ENCODE measurements at places on chromosomes 6 and 20.

- DNase-seq, result no peak
These were observed 150.3 kb upstream of the PREP start for GRCh38 chr6:105553171-105553570.

GRCh38 chr6:65501045-65501444, 206.0 kb downstream of the EYS start:
- no peak for DNase-seq

DNA sequence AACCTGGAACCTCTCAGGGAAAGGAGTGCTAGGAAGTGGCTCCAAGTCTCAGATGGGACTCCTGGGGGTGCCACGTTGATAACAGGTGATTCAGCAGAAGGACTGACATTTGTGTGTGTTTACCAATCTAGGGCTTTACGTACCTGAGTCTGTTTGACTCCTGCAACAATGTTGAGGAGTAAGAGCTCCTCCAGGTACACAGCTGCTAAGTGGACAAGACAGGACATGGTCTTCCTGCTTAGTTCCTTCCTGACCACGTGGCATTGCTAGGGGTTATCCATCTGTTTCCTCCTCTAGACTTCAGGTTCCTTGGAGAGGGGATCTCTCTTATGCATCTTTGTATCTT, 164.5 kb upstream of the SLC24A3 start:
- no peak for DNase-seq

DNA sequence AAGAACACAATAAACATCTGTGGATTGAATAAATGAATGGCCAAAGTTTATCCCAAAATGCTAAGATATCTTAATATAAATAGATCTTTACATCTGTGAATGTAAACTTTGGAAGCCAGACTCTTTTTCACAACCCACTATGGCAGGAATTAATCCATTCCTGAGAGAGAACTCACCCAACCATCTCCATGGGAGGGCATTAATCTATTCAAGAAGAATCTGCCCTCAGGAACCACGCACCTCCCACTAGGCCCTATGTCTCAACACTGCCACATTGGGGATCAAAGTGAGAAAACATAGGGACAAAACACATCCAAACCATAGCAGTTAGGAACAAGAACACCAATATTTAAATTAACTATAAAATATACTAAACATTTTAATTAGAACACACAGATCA, 3.4 kb downstream of the UBE3D start:
- no peak for DNase-seq

DNA sequence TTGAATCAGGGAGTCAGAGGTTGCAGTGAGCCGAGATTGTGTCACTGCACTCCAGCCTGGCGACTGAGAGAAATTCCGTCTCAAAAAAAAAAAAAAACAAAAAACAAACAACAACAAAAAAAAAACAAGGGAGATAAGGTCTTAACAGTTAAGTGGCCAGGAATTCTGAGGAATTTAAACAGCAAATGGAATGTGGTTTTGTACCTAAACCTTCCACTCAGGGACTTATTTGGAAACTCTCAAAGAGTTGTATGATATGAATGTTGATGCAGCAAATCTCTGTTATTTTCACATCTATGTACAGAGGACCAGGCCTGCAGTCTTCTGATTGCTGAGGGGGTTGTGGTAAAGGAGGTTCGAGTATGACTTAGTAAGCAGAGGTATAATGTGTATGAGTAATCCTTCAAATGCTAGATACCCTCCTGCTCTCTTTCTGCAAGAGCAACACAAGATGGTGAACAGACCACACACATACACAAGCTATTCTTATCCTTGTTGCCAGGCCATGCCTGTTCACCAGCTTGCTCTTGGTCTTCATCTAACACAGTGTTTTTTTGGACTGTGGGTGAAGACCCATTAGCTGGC, 174.9 kb upstream of the SCGN start:
- no peak for DNase-seq

DNA sequence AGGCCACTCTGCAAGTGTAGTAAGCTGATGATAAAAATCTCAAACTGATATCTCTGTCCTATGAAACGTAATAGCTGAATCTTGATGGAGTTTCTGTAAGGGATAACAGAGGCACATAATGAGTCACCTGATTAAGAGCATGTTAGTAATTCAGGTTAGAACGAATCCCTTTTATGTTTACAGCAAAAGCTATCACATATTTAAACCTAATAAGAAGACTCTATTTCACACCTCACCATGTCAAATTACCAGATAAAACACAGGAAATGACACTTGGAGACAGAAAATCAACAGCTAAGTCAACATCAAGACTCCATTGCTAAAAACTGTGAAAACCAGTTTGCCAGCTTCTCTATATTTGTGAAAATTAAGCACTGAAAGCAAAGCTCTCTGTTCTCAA, 11.8 kb downstream of the CST7 start:
- DNase-seq, result no peak

DNA sequence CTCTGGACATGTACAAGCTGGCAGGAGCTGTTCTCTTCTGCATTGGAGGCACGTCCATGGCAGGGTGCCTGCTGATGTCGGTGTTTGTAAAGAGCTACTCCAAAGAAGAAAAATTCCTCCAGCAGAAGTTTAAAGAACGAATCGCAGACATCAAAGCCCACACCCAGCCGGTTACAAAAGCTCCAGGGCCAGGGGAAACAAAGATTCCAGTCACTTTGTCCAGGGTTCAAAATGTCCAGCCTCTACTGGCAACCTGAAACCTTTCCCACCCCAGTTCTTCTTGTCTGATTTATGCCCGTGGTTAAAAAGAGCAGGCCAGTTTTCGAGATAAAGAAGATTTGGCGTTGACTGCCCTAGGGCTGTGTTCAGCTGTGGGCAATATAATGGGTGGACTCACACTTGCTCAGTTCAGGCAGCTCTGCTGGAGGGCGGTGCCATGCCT, 19.7 kb downstream of the NRSN1 start:
- DNase-seq, result no peak

GRCh38 chr6:37239950-37240713, 17.4 kb upstream of the TBC1D22B start:
- peak; percentile 55 for DNase-seq

- DNase-seq, result no peak
These were observed 413.7 kb upstream of the SULF2 start for GRCh38 chr20:48198929-48199451.

DNA sequence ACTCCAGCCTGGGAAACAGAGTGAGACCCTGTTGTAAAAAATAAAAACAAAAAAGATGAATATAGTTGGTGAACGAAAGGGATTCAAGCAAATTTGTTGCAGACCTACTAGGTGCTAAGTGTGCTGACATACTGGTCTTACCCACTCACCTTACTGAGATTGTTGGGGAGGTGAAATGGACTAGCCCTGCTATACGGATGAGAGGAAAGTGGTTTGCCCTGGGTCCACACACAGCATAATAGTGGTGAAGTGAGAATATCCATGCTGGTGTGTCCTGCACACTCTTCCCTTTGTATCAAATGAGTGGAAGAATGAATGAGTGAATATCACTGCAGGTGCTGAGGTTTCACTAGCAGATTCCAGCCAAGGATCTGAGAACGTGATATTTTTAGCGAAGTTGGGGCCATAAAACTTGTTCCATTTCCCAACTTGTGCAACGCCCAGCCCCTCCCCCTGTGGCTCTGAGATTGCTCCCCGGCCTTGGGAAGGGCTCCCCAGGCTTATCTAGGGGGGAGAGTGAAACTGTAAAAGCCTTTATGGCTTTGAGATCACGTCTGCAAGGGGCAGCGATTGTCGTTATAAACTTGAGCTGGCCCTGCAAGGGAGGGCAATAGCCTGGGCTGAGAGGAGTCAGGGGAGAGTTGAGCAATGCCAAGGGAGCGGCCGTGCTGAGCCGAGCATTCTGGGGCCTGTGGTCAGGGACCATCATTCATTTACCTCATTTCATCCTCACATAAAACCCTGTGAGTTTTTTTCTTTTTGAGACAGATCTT, 33.2 kb upstream of the TTPAL start:
- DNase-seq, result no peak

- no peak for DNase-seq
These were observed 48.9 kb downstream of the TINAG start for GRCh38 chr6:54357141-54357540.

DNA sequence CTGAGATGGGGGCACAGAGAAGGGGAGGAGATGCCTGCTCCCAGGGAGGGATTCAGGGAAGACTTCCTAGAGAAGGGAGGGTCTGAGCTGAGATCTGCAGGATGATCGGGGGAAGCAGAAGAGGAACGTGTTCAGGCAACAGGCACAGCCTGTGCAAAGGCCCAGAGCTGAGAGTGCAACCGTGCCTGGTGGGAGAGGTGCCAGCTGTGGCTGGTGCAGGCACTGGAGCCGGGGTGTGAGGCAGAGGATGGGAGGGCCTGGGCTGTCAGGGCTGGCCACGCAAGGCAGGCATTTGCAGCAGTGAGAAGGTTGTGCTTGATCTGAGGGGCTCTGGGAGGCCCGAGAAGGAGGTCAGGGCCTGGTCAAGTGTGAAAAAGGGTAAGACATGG, 27.7 kb downstream of the PTGIS start:
- DNase-seq, result no peak

DNA sequence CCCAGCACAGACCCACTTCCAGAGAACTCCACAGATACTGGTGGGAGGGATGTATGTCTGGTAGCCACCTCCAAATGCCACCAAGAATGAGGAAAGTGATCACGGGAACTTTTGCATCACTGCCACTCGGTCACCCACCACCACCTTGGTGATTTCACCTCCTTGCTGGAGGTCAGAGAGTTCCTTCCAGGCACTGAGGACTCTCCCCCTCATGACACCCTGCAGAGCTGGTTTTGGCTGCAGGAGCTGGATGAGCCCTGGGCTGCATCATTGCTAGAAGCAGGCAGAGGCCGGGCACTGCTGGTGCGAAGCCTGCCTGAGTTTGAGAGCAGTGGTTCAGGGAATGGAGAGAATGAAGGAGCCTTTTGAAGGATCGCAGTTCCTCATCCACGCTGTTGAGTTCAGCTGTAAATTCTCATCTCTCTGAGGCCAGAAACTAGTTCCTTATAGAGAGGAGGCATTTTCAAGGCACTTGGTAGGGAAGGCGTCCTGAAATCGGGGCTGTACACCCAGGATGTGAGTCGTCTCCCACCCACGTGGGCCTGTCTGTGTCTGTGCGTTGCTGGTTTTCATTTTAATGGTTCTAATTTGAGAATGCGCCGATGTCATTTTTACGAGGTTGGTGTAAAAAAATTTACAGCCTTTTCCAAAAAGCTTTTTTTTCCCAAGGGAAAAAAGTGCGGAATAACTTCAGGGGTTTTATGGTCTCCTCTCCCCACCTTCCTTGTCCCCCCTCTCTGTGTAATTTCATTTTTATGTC, 25.0 kb downstream of the FOXP4 start:
- no peak for DNase-seq

- peak; percentile 92 for DNase-seq
These were observed 343.8 kb downstream of the SYNE1 start for GRCh38 chr6:152293404-152293803.

DNA sequence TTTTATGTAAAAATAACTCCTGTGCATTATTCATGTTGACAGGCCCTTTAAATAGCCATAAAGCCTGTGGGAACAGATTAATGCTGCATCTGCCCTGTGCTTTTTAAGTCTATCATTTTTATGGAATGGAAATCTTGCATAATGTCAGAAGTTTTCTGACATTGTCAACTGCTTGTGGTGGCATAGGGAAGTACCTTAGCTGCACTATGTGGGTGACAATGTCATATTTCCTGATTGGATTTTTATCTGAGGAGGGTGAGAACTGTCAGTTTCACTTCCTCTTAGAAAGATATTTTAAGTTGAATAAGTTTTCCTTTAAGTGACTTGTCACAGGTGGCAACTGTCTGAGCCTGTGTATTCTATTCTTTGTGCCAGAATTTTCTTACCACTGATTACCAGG, 267.9 kb downstream of the PLCB1 start:
- DNase-seq, result no peak

- DNase-seq, result no peak
These were observed 73.2 kb downstream of the ATRN start for GRCh38 chr20:3543901-3544507.

GRCh38 chr6:64221776-64222175, 586.2 kb downstream of the PHF3 start:
- DNase-seq, result no peak

- DNase-seq, result no peak
These were observed 107.1 kb downstream of the ZDHHC14 start for GRCh38 chr6:157488058-157488457.

- DNase-seq, result no peak
These were observed 421.4 kb upstream of the RUNX2 start for GRCh38 chr6:44906761-44907160.

GRCh38 chr6:44789061-44789460, 401.6 kb downstream of the CDC5L start:
- DNase-seq, result no peak

DNA sequence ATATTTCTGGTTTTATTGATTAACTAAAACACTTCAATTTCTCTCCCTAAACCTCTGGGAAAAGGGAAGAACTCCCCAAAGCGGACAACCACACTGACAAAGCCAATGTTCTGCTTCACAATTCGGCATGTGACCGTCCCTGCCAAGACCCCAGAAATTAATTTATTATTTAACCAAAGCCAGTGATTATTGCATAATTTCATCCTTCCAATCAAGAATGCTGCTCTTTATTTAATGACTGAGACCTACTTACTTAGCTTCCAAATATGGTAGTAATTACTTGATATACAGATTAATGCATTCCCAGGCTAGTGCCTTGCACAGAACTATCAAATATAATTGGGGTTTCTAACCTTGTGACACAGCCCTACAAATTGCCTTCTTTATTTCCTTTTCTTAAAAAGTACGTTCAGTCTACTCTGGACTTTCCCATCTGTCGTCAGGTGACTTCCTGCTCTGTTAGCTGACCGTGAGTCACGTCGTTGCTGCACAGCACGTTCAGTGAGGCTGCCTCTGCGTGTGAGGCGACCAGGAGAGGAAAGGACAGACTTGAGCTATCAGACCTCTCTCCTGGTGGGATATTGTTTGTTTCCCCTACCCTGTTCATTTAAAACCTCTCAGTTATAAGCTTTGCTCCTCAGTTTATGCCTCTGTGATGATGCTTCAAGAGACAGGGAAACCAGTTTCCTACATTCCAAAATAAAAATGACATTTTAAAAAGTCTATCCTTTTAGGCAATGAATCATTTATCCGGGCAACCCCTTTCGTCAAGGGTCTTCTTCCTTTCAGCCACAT, 55.7 kb upstream of the TNFAIP3 start:
- no peak for DNase-seq

- DNase-seq, result peak; percentile 85
These were observed 32.5 kb downstream of the SYNDIG1 start for GRCh38 chr20:24501764-24502556.

GRCh38 chr20:9301129-9302090, 213.0 kb upstream of the LAMP5 start:
- no peak for DNase-seq

- DNase-seq, result no peak
These were observed 59.2 kb upstream of the CDKAL1 start for GRCh38 chr6:20474874-20475542.

DNA sequence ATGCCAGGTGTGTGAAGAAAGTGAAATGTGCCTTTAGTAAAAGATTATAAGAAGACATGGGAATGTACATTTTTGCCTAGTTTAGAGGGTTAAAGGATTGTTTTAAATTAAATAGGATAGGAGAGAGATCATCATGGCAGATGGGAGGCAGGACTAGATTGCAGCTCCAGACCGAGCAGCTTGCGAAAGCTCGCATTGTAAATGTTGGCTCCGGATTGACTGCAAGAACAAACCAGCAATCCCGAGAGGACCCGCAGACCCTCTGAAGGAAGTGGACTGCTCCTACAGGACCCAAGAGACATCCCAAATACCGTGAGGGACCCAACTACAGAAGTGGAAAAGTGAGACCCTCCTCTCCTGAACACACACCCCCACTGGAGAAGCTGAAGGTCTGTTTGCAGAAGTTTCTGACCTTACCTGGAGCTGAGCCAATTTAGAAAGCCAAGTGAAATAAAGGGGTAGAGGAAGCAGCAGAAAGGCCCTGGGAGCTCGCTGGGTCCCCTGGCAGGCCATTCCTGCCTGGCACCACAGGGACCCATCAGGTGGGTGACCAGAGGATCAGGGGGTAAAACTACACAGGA, 30.0 kb upstream of the TPD52L1 start:
- DNase-seq, result no peak
